ENCODE measurements at places on chromosomes 12 and 14.

DNA sequence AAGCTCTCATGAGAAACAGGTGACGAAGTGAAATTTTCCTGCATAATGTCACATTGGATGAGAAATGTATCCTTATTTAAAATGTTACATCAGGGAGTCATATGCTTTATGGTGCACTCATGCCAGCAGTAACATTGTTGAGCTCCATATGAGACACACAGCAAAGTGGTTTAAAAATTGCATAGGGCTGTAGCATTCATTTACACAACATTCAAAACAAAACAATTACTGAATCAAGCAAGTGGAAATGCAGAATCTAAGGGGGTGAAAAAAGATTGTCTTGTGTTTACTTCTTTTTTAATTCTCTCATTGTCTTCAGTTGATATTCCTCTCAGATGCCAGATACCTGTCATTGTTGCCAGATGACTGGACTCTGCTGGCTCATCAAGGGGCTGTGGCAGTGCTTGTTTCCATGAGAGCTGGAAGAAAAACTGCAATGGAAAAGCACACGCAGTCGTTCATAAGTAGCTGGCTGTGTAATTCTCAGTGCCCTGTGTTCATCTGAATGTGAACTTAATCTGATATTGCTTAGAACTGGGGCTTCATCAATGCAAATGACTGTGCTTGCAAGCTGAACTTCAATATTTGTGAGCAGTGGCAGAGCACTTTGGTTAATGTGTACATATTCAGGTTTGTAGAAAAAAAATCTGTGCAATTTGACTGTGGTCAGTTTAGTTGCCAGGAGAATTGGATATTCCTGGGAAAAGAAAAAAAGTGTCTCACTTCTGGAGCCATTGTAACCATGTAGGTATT is 305.6 kb downstream of the RAD51B start:
- peak; percentile 82 for DNase-seq

- DNase-seq: no peak
These were observed 114.4 kb downstream of the VRK1 start for GRCh38 chr14:96911499-96912149.

- no peak for DNase-seq
These were observed 10.8 kb downstream of the COL2A1 start for GRCh38 chr12:47993491-47993890.

- DNase-seq: peak; percentile 15
These were observed 129.4 kb downstream of the PELI2 start for GRCh38 chr14:56247495-56248200.

Measured in AG10803 (cell line).